ENCODE measurements at places on chromosomes 12 and 14.

GRCh38 chr12:120216742-120217605 is 16.1 kb upstream of the RPLP0 start:
- DNase-seq: no peak

- DNase-seq: no peak
These were observed 1.4 kb downstream of the C1RL start for GRCh38 chr12:7107636-7108002.

DNA sequence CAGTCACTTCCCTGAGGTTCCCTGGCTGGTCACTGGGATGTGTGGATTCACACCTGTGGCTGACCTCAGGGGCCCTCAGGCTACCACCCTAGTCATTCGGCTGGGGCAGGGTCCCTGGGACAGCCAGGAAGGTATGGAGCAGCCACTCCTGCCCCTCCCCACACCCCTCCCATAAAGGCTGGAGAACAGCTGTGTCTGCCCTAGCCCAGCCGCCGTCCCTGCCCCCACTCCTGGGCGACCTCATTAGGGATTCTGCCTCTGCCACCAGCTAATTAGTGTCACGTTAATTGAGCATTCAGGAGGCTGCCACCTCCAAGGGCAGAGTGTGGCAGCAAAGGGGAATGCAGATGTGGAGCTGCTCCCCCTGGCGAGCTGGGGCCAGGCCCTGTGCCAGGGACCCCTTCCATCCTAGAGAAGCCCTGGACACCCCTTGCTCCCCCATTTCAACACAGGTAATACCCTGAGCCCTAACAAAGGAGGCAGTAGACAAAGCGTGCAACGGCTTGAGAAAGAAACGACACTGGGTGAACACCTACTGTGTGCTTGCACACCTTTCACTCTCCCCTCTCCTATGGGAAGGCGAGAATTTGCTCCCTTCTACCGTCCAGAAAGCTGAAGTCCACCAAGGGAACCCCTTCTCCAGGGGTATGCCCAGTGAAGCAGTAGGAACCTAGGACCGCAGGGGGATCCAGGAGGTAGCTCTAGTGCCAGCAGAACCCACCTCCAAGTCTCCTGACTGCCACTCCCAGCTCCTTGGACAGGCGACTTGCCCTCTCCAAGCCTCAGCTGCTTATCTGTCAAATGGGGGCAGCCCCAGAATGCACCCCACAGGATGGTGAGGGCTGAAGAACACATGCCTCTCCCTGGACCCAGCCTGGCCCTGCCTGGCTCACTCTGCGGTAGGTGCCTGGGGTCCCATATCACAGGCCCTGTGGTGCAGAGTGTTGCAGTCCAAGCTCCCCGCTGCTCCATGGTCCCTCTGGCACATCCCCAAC is 45.1 kb downstream of the FAM222A start:
- DNase-seq: peak; percentile 32

- DNase-seq: no peak
These were observed 69.0 kb upstream of the BMP4 start for GRCh38 chr14:54025661-54026060.

DNA sequence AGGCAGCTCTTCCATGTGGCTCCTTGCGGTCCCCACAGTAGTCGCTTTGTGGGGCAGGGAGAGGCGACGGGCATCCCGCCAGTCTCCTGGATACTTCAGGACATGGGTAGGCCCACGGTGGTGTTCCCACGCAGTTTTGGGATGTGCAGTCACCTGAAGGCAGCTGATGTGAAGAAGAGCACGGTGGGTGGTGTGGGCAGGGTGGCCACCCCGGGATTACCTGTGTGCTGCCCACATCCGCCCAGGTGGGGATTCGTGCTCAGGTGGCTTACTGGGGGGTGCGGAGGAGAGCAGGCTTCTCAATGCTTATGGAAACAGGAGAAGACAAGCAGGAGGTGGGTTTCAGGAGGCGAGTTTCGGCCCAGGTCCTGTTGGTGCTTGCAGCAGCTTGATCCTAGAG is 28.4 kb upstream of the TDRD9 start:
- no peak for DNase-seq

DNA sequence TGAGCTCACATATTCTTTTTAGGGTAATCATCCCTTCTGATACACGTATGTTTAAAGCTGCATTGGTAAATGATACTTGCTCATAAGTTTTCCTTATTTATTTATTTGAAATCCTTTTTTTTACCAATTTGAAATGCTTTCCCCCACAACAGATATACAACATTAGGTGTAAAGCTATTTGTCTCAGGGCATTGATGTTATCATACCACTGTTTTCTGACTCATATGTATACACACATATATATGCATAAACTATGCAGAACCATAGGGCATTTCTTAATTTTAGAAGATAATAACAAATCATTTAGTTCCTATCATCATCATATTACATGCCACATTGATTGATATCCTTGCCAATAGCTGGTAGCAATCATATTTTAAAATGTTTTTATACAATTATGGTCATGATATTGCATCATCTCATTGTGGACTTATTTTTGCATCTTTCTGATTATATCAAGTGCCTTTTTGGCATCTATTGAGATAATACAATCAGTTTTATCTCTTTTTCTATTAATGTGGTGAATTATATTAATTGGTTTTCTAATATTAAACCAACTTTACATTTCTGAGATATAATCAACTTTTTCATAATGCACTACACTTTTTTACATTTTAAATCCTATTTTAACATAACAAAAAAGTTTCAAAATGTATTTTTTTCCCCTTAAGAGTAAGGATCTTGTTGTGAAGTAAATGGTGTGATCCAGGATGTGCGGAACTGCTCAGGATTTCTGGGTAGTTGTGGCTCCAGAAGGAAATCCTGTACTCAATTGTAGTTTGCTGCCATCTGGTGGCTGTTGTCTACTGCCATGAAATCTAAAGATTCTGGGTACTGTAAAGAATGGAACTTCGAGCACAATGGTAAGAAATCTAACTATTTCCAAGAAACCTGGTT is 16.7 kb downstream of the OR9K2 start:
- no peak for DNase-seq

GRCh38 chr12:67698672-67699581 is 50.4 kb downstream of the DYRK2 start:
- DNase-seq: no peak

DNA sequence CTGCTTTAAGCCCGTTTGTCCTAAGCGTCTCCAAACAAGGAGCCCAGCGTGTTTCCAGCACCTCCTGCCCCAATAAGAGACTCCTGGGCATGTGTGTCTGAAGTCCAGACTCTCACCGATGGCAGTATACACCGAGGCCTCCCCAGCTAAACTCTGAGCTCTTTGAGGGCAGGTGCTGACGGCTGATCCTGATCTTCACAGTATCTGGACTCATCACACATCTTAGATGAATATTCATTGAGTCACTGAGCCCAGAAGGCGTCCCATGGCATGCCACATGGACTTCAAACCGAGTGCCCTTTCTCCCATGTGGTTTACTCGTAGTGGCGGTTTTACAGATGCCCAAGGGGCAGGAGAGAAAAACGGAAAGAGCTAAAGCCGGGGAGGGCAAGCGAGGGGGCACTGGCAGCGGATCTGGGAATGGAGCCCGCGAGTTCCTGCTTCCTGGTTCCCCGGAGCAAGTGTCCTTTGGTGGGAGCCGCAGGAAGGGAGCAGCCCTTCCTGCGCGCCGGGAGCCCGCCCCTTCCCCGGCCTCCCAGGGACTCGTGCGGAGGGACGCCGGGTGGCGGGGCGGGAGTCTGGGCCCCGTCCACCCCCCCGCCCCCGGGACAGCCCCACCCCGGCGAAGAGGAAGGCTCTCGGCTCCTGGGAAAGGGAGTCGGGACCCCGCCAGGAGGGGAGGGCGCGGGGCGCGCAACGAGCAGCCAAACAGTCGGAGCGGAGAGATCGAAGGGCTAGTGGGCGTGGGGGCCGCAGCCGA is 585 bp upstream of the TEAD4 start:
- no peak for DNase-seq

DNA sequence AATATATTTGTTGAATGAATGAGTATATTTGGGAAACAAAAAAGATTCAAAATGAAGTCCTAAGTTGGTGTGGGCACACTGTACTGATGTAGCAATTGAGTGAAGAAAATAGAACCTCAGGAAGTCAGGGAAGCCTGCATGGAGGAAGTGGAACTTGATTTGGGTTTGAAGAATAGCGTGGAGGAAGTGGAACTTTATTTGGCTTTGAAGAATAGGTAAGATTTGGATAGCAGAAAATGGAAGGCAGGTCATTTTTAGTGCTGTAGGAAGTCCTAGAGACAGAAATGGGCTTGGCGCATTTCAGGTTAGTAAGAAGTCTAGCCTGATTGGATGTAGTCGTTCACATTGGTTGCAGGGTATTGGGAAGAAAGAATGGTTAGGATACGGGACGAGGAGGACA is 5.4 kb downstream of the C12orf75 start:
- DNase-seq: no peak

- no peak for DNase-seq
These were observed 1.6 kb upstream of the TAPBPL start for GRCh38 chr12:6450091-6450868.

- no peak for DNase-seq
These were observed 60.0 kb downstream of the NCOR2 start for GRCh38 chr12:124507188-124508109.

GRCh38 chr12:4143896-4144295 is 129.7 kb upstream of the CCND2 start:
- DNase-seq: no peak

Data from dorsolateral prefrontal cortex (tissue), 122 donors.